ENCODE measurements at places on chromosomes 5 and 9.

- DNase-seq, result no peak
- H3K4me1 ChIP-seq, result no peaks in the 10 kb centered on the region
- no peaks in the 10 kb centered on the region for H3K27me3 ChIP-seq
- no peaks in the 10 kb centered on the region for H3K36me3 ChIP-seq
- no peak overlapping the region for H3K27ac ChIP-seq
- no peak overlapping the region for H3K4me3 ChIP-seq
These were observed 157.7 kb upstream of the SLC12A2 start for GRCh38 chr5:127925916-127926315.

- no peak overlapping the region for H3K27ac ChIP-seq
- peaks cover 2% of the 10 kb centered on the region for H3K36me3 ChIP-seq
- no peaks in the 10 kb centered on the region for H3K27me3 ChIP-seq
- DNase-seq, result no peak
- H3K4me1 ChIP-seq, result peaks cover 12% of the 10 kb centered on the region
These were observed 76.5 kb downstream of the VAV2 start for GRCh38 chr9:133915534-133916158.

- no peaks in the 10 kb centered on the region for H3K36me3 ChIP-seq
- peaks cover 13% of the 10 kb centered on the region for H3K27me3 ChIP-seq
- no peak overlapping the region for H3K27ac ChIP-seq
- no peak overlapping the region for H3K4me3 ChIP-seq
- DNase-seq, result no peak
These were observed 232.2 kb upstream of the VLDLR start for GRCh38 chr9:2389404-2389803.

- H3K27ac ChIP-seq, result no peak overlapping the region
- no peaks in the 10 kb centered on the region for H3K36me3 ChIP-seq
- no peak overlapping the region for H3K4me3 ChIP-seq
- no peaks in the 10 kb centered on the region for H3K4me1 ChIP-seq
These were observed 57.8 kb upstream of the LIFR start for GRCh38 chr5:38613992-38614836.

GRCh38 chr9:70107558-70107957 lies 63.9 kb downstream of the MAMDC2 start:
- peaks cover 52% of the 10 kb centered on the region for H3K27me3 ChIP-seq
- H3K36me3 ChIP-seq, result peaks cover 5% of the 10 kb centered on the region
- no peak overlapping the region for H3K4me3 ChIP-seq
- no peak overlapping the region for H3K27ac ChIP-seq
- peaks cover 18% of the 10 kb centered on the region for H3K4me1 ChIP-seq

Measured in T-helper 17 cell (primary cell).